Astrocyte (in vitro differentiated cells and primary cell): ENCODE measurements at places on chromosomes 2 and 18.

GRCh38 chr2:206071807-206072206, 14.2 kb downstream of the INO80D start:
- DNase-seq, result no peak

DNA sequence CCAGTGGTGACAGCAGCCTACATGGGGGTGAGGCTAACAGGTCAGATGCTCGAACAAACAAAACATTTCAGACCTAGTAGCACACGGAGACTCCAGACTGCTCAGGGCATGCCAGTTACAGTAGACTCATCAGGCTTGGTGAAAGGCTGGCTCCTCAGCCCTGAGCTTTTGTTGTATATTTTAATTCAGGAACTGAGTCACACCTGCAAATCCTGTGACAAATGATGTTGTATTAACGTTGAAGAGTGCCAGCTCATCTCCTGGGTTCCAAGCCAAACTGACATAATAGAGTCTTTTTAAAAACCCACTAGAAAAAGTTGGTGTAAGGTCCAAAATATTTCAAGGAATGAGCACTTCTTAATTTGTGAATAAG, 65.3 kb downstream of the C1D start:
- DNase-seq, result peak; percentile 68

GRCh38 chr18:48983793-48984437, 33.1 kb upstream of the SMAD7 start:
- DNase-seq, result no peak

DNA sequence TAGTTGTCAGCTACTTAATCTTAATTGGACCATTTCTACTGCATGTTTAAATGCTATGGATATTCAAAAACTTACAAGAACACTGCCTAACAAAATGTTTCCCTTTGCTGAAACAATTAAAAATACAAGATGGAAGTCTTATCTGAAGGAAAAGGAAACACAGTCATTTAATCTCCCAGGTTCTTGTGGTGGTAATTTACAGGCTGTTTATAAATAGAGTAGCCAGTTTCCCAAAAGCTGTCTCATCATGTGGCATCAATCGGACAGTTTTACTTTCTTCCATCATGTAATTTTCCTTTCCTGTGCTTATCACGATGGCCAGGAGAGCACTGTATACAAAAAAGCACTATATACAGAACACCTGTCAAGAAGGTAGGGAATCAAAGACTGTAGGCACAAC, 368.1 kb downstream of the ZEB2 start:
- DNase-seq, result no peak

GRCh38 chr2:102094917-102095316, 47.6 kb upstream of the IL1R1 start:
- DNase-seq, result peak; percentile 79

GRCh38 chr2:24945907-24946306, 25.8 kb downstream of the DNAJC27 start:
- DNase-seq, result no peak

GRCh38 chr2:9975805-9976447, 24.4 kb downstream of the GRHL1 start:
- peak; percentile 96 for DNase-seq

DNA sequence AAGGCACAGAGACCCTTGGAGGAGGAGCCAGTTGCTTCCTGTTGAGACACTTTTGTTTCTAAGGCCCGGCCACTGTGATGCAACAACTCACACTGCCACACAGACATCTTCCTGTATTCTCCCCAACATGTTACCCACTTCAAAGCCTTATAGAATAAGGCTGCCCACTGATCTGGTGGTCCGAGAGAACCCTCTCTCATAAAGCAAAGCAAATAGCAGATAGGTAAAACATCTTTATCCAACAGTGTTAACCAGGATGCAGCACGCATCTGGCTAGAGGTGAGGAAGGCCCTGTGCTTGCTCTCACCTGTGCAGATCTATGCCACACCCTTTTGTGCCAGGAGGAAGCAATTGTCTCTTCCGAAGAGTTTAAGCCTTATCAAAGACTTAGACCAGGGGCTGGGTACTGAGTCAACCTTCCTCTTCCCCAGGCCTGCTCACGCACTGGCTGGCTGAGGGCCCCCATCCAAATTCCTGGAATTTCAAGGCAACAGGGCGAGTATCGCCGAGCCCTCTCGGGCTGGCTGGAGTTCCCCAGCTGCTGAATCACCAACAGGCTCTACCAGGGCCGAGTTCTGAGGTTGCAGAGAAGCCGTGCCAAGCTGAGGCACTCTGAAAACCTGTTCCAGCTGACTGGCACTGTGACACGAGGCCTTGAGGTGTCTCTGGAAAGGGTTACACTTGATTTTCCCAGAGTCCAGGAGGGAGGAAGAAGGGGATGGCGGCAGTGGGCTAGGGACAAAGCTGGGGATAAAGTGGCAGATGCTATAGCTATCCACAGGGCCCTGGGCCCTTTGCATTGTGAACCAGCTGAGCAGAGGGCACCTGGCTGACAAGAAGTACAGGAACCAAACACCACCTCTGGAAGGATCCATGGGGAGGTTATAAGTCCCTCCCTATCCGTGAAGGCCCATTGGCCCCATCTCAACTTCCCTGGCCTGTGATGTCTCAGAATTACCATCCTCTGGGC, 29.3 kb downstream of the TGFA start:
- peak; percentile 76 for DNase-seq

- no peak for DNase-seq
Measured at GRCh38 chr2:126507425-126507911, 148.5 kb upstream of the GYPC start.

DNA sequence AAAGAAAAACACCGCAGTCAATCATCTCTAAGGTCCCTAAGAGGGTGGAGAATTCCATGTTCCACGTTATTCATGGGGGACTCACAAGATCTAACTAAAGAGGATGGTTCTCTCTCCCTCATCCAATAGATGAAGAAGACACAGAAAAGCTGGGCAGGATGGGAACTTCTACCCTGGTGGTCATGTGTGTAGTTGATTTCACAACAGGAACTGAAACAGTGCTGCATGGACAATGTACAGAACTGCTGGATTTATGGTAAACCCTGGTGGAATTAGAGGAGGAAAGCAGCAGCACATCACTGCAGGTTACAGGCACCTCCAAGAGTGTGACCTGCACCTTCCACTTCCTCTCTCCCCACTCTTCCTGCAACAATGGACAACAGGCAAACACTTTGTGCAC, 31.4 kb downstream of the FECH start:
- no peak for DNase-seq

GRCh38 chr18:46623541-46623940, 33.5 kb downstream of the LOXHD1 start:
- no peak for DNase-seq

DNA sequence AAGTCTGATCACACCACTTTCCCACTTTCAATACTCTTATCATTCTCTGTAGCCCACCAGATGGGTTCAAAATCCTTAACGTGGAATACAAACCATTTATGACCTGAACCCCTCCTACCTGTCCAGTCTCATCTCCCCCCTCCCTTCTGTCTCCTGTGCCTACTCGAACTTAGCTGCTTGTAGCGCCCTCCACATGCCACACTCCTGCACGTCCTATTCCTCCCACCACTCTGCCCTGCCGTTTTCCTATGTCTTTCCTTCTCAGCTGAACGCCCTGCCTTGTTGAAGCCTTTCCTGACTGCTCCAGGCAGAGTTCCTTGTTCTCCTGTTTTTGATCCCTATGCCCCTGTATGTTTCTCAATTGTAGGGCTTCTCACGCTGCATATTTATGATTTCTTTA, 390.1 kb downstream of the HRH4 start:
- DNase-seq, result no peak

DNA sequence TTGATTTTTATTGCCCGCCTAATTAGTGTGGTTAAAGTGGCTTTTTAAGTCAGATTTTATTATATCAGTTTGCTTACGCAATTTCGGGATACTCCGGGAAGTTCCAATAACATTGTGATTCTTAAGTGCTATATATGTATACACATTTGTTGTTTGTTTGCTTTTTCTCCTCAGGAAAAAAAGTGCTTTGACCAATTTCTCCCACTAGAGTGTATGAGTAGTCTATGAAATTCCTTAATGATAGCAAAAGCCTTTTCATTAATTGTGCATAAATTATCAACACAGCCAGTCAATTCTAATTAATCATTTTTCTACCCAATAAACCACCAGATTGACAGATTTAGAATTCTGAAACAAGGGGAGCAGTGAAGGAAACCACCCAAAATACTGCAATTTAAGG, 172.2 kb downstream of the DPP10 start:
- DNase-seq, result no peak

DNA sequence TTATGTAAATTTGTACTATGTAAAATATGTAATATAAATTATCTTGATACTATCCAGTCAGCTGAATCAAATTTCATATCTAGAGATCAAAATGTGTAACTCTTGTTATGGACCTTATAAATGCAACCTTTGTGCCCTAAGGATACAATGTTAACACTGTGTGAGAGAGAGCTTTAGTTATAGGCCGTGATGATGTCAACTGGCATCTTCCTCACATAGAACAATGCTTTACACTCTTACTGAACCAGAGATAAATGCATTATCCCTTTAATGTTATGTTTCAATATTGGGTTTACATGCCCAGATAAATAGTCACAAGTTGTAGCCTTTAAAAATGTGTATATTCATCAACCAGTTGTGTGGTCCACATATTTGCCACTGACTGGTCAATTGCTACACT, 115.1 kb downstream of the KCNJ3 start:
- DNase-seq, result no peak

- no peak for DNase-seq
Measured at GRCh38 chr2:85011747-85012146, 40.8 kb downstream of the KCMF1 start.

- DNase-seq, result no peak
Measured at GRCh38 chr2:141848191-141848590, 282.6 kb downstream of the LRP1B start.

- no peak for DNase-seq
Measured at GRCh38 chr18:3388980-3389379, 61.0 kb upstream of the TGIF1 start.

GRCh38 chr2:180360283-180360618, 353.2 kb upstream of the CWC22 start:
- no peak for DNase-seq

- no peak for DNase-seq
Measured at GRCh38 chr18:71136487-71136886, 847.6 kb downstream of the SOCS6 start.

- no peak for DNase-seq
Measured at GRCh38 chr2:234635284-234635683, 138.4 kb upstream of the ARL4C start.

DNA sequence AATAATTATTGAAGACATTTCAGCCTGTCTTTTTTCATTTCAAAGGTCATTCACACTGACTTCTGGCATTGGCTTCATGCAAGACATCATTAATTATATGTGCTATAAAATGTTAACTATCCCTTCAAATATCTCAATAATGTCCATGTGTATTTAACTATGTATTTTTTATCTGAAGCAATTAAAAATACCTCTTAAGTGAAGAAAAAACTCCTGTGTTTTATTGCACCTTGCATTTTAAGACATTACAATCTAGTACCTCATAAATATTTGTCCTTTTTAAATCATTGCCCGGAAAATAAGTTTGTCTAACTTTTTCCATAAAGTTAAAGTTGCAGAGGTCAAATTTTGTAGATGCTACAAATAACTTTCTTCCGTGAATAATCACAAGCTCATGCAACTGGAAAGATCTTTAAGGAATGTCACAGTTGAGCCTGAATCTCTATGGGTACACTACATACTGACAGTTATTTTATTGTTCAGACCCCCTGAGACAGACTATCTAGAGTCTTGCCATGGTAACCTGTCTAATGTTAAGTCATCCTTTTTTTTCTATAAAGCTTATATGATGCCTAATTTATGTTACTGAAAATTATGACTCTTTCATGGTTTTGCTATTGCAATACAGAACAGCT, 38.4 kb upstream of the COBLL1 start:
- DNase-seq, result peak; percentile 13

DNA sequence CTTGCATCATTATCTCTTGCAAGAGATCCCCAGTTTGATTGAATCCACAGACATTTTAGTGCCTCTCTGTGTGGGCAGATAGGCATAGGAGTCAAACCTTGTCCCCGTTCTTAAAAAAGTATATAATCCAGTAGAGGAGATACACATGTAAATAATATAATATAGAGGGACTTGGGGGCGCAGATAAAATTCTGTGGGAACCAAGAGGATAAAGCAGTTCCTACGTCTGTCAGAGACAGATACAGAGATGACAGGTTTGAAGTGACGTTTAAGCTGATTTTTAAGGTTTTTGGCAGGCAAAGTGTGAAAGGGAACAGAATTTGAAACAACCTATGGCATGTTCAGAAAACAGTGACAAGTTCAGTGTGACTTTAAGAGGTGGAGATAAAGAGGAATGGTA, 63.1 kb downstream of the CAB39 start:
- no peak for DNase-seq

GRCh38 chr2:230684270-230685168, 28.1 kb upstream of the CAB39 start:
- DNase-seq, result peak; percentile 80

- DNase-seq, result no peak
Measured at GRCh38 chr18:9574473-9575115, 39.8 kb downstream of the PPP4R1 start.

DNA sequence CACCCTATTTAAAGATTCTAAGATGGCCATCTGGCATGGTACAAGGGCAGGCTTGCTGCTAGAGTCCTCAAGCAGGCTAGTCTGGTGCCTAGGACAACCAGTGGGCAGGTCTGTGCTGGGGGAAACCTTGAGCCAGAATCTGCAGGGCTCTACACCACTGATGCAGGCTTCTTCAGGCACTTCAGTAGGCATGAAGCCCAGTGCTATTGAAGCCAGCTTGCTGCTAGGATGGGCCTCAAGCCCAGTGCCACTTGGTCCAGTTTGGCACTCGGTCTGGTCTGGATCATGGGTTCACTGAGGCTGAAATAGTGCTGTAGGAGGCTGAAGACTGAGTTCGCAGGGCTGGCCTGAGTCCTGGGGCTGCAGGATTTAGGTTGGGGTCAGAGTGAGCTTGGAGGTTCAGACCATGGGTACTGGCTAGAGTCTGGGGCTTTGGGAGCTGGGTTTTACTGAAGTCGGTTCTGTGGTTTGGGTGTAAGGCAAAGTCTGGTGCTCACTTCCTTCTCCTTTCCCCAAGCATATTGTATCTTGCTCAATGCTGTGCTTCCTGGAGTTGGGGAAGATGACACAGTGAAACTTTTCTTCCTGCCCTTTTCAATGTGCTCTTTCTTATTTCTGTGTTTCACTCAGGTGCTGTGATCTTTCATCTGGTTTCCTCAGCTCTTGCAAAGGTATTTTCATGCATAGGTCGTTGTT, 41.2 kb downstream of the SP100 start:
- no peak for DNase-seq

GRCh38 chr2:205540036-205540435, 142.3 kb upstream of the NRP2 start:
- no peak for DNase-seq

DNA sequence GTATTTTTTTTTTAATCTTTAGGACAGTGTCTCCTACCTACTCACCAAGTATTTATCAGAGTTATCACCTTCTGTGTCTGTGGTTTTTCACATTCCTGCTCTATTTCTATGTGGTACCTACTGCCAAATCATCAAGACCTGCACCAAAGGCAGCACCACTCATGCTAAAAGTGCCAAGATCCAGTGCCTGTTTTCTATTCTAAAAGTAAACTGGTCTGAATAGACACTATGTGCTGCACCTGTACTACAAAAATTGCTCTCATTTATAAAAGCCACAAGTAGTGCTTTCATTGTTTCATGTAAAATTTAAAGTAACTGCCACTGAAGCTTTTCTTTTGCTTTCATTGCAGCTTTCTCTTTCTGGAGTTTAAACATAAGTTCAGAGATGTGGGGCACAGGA, 103.9 kb upstream of the GULP1 start:
- DNase-seq, result no peak
